ENCODE measurements at places on chromosomes 3 and 15.

- DNase-seq: no peak
These were observed 131.5 kb downstream of the SLC9A9 start for GRCh38 chr3:143716731-143717130.

DNA sequence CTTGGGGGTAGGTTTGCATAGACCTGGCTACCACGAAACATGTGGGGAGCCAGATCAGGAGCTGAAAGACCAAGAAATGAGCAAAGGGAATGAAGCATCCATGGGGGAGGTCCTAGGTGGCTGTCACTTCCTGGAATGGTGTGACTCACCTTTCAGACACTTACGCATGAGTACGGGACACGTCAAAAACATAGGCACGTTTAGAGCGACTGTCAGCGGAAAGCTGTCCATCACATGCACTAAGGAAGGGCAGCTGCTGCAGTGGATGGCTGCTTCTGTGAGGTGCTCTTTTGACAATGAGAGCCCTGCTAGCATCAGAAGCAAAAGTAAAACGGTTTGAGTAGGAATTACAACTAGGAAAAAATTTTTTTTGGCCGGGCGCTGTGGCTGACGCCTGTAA is 244.6 kb upstream of the CCDC54 start:
- no peak for DNase-seq

- no peak for DNase-seq
These were observed 108.6 kb upstream of the AADACL2 start for GRCh38 chr3:151625086-151625485.

DNA sequence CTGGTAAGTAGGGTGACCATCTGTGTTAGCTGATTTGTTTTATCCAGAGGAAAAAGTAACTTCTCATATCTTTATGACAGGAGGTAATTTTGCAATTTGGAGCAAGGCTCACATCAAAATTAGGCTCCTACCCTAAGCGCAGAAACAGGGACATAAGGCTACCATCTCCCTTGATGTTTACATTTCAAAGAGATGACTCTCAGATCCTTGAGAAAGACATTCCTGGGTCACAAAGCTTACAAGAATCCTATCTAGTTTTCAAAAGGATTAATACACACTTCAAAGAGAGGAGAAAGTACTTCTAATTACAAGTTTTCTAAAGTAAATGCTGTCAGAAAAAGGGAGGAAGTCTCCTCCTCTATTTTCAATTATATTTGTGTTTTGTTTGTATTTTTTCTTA is 7.0 kb downstream of the ZPLD1 start:
- DNase-seq: no peak

GRCh38 chr3:98553021-98553563 is 21.3 kb downstream of the GPR15 start:
- DNase-seq: no peak

GRCh38 chr15:50109076-50109987 is 9.7 kb downstream of the ATP8B4 start:
- no peak for DNase-seq
